ENCODE measurements at places on chromosomes 2 and 18. TPM values are rescaled to one million over a fixed set of nuclear protein-coding genes. Genes with fewer than 3 reads are reported as not detected.

Gene STAT4
- 0.88 TPM for total RNA-seq

Gene ABCG8
- not detected for total RNA-seq

Gene KCNJ13
- not detected for total RNA-seq

Gene EHBP1
- total RNA-seq: 75.8 TPM

Gene TXNDC9
- 25.6 TPM for total RNA-seq

Gene PRSS56
- not detected for total RNA-seq

Gene SRD5A2
- not detected for total RNA-seq

Gene UGT1A1
- 0.56 TPM for total RNA-seq

Gene RBM45
- total RNA-seq: 7.4 TPM

Gene G6PC2
- not detected for total RNA-seq

Gene KLHL41
- 0.40 TPM for total RNA-seq

Gene COLEC11
- not detected for total RNA-seq

Gene TLX2
- not detected for total RNA-seq

Gene RNU2-63P
- 5.2 TPM for total RNA-seq

Gene IMPACT
- total RNA-seq: 31.2 TPM

Gene STARD7
- 66.1 TPM for total RNA-seq

Gene NOTO
- total RNA-seq: not detected

Gene ADGRF3
- total RNA-seq: 0.04 TPM

Gene CNDP1
- total RNA-seq: not detected

Gene FBXO36
- 1.8 TPM for total RNA-seq

Gene FAM210A
- 14.6 TPM for total RNA-seq

Gene MAB21L4
- 148 TPM for total RNA-seq

Gene ERMN
- not detected for total RNA-seq

Gene MROH2A
- 0.52 TPM for total RNA-seq

Gene ESPNL
- 0.40 TPM for total RNA-seq

Gene POMC
- total RNA-seq: 0.44 TPM

Gene MEP1B
- total RNA-seq: not detected

Gene CEP76
- 6.1 TPM for total RNA-seq

Gene SRSF7
- total RNA-seq: 96.2 TPM

Gene AFF3
- 0.96 TPM for total RNA-seq

Gene MMADHC
- total RNA-seq: 86.5 TPM

Gene ITGB6
- 24.2 TPM for total RNA-seq

Gene NT5C1B
- total RNA-seq: not detected

Gene PPP1R1C
- total RNA-seq: 1.8 TPM

Gene MAPK4
- 0.12 TPM for total RNA-seq

Gene PAX8
- 6.1 TPM for total RNA-seq

All from esophagus mucosa (tissue), 1 donor.